ENCODE measurements at places on chromosomes 16 and 17.

GRCh38 chr17:61459939-61460718 lies 7.9 kb downstream of the TBX4 start:
- DNase-seq: no peak

- no peak for DNase-seq
Observed at GRCh38 chr16:6157806-6158205, 1060.2 kb upstream of the EEF2KMT start.

GRCh38 chr17:73156887-73157520 lies 7.8 kb upstream of the SSTR2 start:
- DNase-seq: no peak

DNA sequence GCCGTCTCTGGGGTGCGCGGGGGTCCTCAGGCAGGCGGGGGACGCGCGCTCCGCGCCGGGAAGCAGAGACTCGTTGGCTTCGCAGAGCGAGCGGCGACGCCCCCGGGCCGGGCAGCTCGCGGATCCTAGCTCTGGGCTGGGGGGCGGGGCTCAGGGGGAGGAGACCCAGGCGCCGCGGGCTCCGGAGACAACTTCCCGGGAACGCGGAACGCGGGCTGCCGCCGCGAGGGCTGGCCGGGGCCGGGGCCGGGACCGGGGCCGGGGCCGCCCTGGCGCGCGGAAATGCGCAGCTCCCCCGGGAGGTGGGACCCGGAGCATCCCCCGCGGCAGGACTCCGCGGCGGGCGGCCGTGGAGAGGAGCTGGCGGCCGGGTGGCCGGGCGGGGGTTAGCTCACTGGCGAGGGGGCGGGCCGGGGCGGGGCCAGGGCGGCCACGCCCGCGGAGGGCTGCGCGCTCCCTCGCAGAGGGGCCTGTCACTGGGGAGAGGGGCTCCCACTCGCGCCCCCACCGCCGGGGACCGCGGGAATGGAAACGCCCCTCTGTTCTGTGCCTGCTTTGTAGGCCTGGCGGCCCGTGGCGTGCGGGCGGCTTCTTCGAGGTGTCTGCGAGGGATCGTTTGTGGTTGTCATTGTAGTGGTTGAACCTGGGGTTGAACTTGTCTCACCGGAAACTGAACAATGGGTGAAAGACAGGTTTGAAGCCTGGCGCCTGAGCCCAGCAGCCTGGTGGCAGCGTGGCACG lies at the start of gene GAS7:
GAS7 (minus strand) TSS at position 98 of the 741 bp plus-strand sequence.
- no peak for DNase-seq

- no peak for DNase-seq
Observed at GRCh38 chr16:11503566-11503965, 83.2 kb downstream of the LITAF start.

GRCh38 chr17:34133350-34133749 lies 121.7 kb upstream of the CCL2 start:
- DNase-seq: no peak

DNA sequence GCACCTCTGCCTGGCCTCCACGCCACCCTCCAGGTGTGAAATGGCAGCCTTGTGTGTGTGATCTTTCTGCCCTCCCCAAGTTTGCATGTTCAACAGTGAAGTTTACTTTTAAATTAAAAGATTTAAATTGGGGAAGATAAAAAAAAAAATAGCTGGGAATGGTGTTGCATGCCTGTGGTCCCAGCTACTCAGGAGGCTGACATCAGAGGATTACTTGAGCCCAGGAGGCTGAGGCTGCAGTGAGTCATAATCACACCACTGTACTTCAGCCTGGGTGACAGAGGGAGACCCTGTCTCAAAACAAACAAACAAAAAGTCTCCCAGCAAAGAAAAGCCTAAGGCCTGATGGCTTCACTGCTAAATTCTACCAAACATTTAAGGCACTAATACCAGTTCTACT lies 35.4 kb upstream of the RNF43 start:
- no peak for DNase-seq

GRCh38 chr16:27118526-27118925 lies 51.8 kb downstream of the C16orf82 start:
- no peak for DNase-seq

GRCh38 chr17:66988069-66988798 lies 23.7 kb downstream of the CACNG4 start:
- DNase-seq: no peak

DNA sequence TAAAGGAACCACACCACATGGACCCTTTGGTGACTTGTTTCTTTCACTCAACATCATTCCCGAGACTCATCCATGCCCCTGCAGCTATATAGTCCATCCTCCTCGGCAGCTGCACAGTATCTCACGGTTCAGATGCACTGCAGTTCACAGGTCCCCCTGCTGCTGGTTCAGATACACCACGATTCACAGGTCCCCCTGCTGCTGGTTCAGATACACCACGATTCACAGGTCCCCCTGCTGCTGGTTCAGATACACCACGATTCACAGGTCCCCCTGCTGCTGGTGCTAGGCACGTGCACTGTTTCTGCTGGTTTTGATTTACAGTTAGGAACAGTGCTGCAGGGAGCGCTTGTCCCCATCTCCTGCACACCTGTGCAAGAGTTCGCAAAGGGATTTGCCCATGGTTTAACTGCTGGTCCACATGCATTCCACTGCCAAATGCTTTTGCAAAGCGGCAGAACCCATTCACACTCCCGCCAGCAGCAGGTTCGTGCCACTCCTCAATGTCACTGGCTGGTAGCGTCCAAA lies 3.8 kb downstream of the HSDL1 start:
- DNase-seq: no peak

- DNase-seq: no peak
Observed at GRCh38 chr17:50931144-50931908, 65.2 kb upstream of the TOB1 start.

DNA sequence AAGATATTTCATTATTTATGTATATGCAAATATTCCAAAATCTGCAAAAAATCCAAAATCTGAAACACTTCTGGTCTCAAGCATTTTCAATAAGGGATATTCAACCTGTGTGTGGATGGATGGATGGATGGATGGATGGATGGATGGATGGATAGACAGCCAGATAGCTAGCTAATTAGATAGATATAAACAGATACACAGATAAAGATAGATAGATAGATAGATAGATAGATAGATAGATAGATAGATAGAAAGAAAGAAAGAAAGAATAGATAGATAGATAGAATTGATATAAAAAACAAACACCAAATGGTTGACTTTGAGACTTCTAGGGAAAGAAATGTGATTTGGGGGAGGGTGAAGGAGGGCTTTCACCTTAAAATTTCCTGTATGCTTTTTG lies 115.1 kb upstream of the TOB1 start:
- no peak for DNase-seq

GRCh38 chr17:48456589-48456988 lies 26.6 kb upstream of the SKAP1 start:
- DNase-seq: no peak

DNA sequence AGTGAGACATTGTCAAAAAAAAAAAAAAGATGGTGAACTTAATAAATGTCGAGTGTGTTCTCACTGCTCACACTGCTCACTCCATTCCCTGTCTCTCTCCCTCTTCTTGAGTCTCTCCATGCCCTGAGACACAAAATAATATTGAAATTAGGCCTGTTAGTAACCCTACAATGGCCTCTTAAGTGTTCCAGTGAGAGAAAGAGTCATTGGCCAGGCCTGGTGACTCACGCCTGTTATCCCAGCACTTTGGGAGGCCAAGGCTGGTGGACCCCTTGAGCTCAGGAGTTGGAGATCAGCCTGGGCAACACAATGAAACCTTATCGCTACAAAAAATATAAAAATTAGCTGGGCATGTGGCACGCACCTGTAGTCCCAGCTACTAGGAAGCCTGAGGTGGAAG lies 16.2 kb upstream of the CSF3 start:
- no peak for DNase-seq

DNA sequence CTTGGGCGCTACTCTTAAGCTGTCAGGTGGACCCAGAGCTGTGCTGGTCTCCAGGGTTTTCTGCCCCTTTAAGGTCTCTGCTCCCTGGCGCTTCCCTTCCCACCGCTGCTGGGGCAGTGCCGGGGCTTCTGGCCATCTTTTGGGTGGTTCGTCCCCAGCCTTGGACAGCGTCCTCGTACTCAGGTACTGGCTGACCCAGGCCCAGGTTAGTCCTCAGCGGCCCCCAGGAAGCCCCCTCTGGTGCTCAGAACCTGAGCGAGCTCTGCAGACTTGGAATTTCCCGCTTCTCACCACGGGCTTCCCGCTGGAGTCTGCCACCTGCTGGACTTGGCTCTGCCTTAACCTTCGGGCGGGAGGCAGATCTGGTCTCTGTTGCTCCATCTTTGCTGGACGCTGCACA lies 94.1 kb upstream of the ZNF750 start:
- peak; percentile 16 for DNase-seq

- no peak for DNase-seq
Observed at GRCh38 chr16:49731911-49732310, 124.0 kb downstream of the ZNF423 start.
